ENCODE measurements at places on chromosomes 12 and 14.

DNA sequence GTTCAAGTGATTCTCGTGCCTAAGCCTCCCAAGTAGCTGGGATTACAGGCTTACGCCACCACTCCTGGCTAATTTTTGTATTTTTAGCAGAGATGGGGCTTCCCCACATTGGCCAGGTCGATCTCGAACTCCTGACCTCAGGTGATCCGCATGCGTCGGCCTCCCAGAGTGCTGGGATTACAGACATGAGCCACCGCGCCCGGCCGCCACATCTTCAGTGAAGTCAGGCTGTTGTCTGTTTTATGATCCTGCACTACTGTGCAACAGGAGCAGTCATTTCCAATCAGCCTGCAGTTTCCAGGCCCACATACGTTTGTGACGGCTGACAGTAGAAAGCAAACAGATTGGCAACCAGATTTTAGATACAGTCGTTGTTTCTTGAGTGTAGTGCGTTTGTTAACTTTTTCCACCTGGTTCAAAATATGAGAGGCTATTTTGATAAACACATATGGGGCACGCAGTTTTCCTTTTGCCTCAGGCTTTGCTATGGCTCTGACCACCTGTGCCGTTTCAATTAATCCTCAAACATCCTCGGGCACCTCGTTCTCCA is 74.8 kb downstream of the LGMN start:
- no peak for DNase-seq
- no peak overlapping the region for H3K4me3 ChIP-seq
- H3K27ac ChIP-seq = no peak overlapping the region
- no peaks in the 10 kb centered on the region for H3K4me1 ChIP-seq
- no peaks in the 10 kb centered on the region for H3K36me3 ChIP-seq

- H3K4me1 ChIP-seq = no peaks in the 10 kb centered on the region
- no peak overlapping the region for H3K4me3 ChIP-seq
- H3K27me3 ChIP-seq = no peaks in the 10 kb centered on the region
- H3K36me3 ChIP-seq = no peaks in the 10 kb centered on the region
- peak overlapping the region; percentile 83 for H3K27ac ChIP-seq
Measured at GRCh38 chr12:94207849-94208621, 59.7 kb downstream of the PLXNC1 start.

DNA sequence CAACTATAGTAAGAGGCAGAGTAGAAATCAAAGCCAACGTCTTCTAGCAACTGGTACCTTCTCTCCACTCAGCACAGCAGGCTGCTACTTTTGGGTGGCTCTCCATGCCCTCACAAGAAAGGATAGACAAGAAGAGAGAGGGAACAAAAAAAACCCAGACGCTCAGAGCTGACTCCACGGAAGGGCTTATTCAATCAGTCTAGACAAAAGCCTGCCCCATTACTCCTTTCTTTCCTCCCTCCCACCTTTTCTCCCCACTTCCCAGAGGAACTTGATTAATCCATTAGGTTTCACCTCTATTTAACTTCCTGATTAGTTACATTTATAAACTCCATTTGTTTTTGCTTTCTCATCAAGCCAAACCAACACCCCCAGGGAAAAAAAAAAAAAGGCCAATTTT is 71.1 kb upstream of the CCDC60 start:
- no peak overlapping the region for H3K27ac ChIP-seq
- no peaks in the 10 kb centered on the region for H3K4me1 ChIP-seq
- no peaks in the 10 kb centered on the region for H3K27me3 ChIP-seq
- H3K4me3 ChIP-seq = no peak overlapping the region
- no peaks in the 10 kb centered on the region for H3K36me3 ChIP-seq

DNA sequence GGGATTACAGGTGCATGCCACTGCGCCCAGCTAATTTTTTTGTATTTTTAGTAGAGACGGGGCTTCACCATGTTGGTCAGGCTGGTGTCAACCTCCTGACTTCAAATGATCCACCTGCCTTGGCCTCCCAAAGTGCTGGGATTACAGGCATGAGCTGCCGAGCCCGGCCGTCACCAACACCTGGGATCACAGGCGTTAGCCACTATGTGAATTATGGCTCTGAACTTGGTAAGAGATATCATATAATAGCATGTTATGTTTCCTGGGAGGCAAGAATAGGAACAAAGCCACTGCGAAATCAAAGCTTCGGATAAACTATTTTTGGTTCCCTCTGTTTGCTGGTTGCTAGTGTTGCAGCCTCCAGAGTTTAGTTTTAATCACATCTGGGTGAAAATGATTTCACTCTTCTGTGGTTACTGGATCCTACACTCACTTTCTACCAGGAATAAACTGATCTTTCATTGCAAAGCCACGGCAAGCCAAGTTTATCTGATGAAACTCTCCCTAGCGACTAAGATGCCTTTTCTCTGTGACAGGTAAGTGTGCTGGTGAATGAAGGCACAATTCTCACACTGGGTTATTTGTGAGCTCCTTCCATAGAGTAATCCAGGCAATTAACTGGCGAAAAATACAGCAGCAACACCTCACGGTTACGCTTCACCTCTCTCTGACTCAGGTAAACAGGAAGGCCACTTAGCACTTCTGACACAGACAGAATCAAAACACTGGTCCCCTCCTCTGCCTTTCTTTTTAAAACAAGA is 16.7 kb downstream of the SNRNP35 start:
- no peaks in the 10 kb centered on the region for H3K27me3 ChIP-seq
- H3K4me1 ChIP-seq = no peaks in the 10 kb centered on the region
- DNase-seq = no peak
- peak overlapping the region; percentile 9 for H3K27ac ChIP-seq

DNA sequence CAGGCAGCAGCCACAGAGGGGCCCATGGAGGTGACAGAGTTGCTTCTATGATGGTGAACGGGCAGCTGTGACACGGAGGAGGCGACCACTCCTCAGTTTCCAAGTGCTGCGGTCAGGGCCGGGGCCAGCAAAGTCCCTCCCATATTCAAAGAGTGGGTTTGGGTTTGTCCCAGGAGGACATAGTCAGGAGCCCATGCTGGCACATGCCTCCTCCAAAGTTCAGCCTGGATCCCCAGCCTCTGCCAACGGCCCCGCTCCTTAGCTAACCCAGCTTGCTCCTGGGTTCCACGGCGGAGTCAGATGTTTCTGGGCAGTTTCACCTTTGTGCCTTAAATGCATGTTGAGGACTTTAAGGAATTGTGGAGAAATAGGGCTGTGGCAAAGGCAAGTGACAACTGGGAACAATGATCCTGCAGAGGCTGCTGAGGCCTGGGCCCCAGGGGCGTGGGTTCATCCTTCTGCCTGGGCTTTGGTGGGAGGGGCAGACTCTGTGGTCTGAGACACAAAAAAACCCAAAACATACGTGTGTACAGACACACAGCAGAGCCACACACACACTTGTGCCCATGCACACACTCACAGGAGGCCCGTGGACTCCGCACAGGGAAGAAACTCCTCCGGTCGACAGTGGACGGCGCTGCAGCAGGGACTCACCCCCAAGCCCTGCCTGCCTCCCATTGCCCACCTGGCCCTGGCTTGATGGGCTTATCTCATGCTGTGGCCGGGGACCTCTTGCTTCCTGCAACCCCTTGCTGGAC is 399.4 kb downstream of the TMEM121 start:
- H3K4me3 ChIP-seq = no peak overlapping the region
- DNase-seq = no peak
- no peaks in the 10 kb centered on the region for H3K4me1 ChIP-seq
- peaks cover 10% of the 10 kb centered on the region for H3K27me3 ChIP-seq
- no peak overlapping the region for H3K27ac ChIP-seq

- H3K27me3 ChIP-seq = no peaks in the 10 kb centered on the region
- H3K27ac ChIP-seq = peak overlapping the region; percentile 97
- H3K4me1 ChIP-seq = peaks cover 21% of the 10 kb centered on the region
Measured at GRCh38 chr14:34981743-34982420, 910 bp upstream of the SRP54 start.

Data from esophagus squamous epithelium (tissue), 5 donors.